Testis (tissue), 5 donors: ENCODE measurements at places on chromosomes 5 and 9. TPM values are rescaled to one million over a fixed set of nuclear protein-coding genes. Genes with fewer than 3 reads are reported as not detected.

GRCh38 chr5:3186156-3186555 lies 409.5 kb upstream of the IRX1 start:
- H3K27ac ChIP-seq, result no peak overlapping the region
- no peaks in the 10 kb centered on the region for H3K4me1 ChIP-seq
- H3K36me3 ChIP-seq, result no peaks in the 10 kb centered on the region
- H3K27me3 ChIP-seq, result no peaks in the 10 kb centered on the region

DNA sequence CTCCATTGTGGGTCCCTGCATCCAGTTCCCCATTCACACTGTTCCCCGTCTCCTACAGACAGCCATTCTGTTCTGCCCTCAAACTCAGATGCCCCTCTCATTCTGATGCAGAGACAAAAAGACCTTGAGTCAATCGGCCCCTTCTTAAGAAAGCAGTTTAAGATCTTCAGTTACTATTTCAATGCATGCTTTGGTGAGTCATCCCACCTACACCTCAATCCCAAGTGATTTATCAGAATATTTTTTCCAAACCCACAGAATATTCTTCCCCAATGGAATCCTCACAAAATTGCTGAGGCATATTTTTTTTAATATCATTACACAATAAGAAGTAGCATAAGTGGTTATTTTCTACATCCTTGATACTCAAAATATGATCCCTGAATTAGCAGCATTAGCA lies 92.4 kb upstream of the SLC1A1 start:
- no peaks in the 10 kb centered on the region for H3K36me3 ChIP-seq
- no peak overlapping the region for H3K27ac ChIP-seq
- no peak overlapping the region for H3K4me3 ChIP-seq
- H3K27me3 ChIP-seq, result no peaks in the 10 kb centered on the region

- no peak overlapping the region for H3K27ac ChIP-seq
- H3K27me3 ChIP-seq, result no peaks in the 10 kb centered on the region
- H3K36me3 ChIP-seq, result no peaks in the 10 kb centered on the region
- no peaks in the 10 kb centered on the region for H3K4me1 ChIP-seq
- no peak overlapping the region for H3K4me3 ChIP-seq
- no peak for DNase-seq
These were observed 204.5 kb downstream of the PLK2 start for GRCh38 chr5:58255386-58255785.

The ADAMTS2 gene
- total RNA-seq, result 19.8 TPM

The PCDHB2 gene
- total RNA-seq, result 10.2 TPM
